ENCODE measurements at places on chromosomes 1 and 21.

GRCh38 chr1:12368646-12369045, 138.8 kb downstream of the VPS13D start:
- no peak for ATAC-seq

GRCh38 chr1:165600793-165601192, 30.2 kb upstream of the MGST3 start:
- no peak for ATAC-seq

GRCh38 chr21:33112681-33113080, 42.7 kb downstream of the OLIG1 start:
- no peak for ATAC-seq

- no peak for ATAC-seq
Measured at GRCh38 chr1:145982010-145982723, 14.2 kb downstream of the TXNIP start.

DNA sequence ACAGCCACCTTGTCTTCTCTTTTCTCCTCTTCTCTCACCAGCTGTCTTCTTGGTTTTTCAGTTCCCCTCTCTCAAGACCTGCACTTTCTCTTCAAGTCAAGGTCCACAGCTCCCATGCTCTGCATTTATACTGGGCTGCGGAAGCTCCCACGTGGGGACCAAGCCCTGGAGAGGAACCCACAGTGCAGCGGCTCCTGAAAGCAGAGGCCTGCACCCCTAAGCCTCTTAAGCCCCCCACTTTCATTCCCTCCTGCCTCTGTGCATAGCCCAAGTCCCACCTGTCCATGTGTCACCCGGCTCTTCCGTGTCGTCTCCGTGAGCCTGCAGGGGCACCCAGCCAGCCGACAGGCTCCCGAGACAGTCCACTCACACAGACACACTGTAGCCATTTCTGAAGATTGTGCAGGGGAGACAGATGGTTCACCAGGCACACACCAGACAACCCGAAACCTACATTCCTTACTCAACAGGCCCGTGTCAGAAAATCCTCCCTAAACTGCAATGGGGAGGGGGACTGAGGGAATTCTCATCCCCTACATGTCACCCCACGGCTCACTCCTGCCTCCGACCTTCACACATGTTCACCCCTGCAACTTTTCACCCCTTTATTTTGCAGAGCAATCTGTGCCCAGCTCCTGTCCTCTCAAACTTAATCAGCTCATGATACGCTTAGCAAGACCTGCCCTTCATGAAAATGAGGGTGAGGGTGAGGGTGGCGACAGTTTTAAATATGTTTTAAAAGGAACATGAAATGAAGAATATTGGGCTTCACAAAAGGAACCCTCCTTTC, 6.3 kb downstream of the MX2 start:
- ATAC-seq = no peak

GRCh38 chr1:152983234-152983633, 647 bp upstream of the SPRR1A start:
- ATAC-seq = no peak

GRCh38 chr1:156693848-156694689, 11.3 kb downstream of the CRABP2 start:
- ATAC-seq = peak; percentile 43

DNA sequence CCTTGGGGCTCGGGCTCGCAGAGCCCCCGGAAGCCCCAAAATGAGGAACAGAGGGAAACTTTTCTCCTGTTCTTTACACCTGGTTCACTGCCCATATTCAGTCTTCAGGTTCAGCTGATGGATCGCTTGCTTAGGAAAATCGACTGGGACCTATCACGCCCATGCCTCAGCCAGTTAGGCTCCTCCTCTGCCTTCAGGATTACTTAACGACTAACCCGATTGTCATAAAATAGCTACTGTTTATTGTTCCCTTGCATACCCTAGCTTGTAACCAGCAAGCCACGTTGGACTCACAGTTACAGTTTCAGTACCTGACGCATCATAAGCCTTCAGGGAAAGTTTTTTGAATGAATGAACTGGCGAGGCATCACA, 692 bp downstream of the TARDBP start:
- peak; percentile 31 for ATAC-seq

DNA sequence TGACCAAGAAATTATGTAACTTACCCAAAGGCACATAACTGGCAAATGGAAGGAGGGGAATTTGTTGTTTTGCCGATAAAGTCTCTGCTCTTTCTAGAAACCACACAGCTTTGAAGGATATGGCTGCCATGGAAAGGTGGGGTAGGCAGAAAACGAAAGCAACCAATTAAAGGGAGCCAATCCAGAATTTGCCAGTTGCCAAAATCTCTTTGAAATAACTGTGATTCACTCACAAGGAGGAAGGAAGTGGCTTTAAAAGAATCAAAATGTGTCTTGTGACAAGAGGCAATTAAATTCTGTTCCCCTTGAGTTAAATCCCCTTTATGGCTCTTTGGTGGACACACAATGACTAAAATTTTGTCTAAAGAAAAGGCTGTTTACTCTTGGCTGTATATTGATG, 61.2 kb upstream of the CCDC190 start:
- no peak for ATAC-seq

- no peak for ATAC-seq
Measured at GRCh38 chr21:19048098-19048672, 644.6 kb upstream of the TMPRSS15 start.

DNA sequence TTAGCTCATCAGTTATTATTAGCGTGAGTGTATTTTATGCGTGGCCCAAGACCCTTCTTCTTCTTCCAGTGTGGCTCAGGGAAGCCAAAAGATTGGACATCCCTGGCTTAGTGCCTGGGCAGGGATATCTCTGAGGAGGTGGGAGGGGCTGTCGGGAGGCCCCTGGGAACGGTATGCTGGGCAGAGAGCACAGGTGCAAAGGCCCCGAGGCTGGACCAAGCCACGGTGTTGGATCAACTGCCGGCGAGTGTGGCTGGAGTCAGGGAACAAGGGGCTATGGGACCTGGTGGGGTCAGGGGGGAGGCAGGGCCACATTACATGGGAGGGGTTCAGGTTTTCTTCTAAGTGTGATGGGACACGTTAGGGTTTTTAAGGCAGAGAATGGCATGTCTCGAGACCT, 62.7 kb downstream of the FHAD1 start:
- no peak for ATAC-seq

DNA sequence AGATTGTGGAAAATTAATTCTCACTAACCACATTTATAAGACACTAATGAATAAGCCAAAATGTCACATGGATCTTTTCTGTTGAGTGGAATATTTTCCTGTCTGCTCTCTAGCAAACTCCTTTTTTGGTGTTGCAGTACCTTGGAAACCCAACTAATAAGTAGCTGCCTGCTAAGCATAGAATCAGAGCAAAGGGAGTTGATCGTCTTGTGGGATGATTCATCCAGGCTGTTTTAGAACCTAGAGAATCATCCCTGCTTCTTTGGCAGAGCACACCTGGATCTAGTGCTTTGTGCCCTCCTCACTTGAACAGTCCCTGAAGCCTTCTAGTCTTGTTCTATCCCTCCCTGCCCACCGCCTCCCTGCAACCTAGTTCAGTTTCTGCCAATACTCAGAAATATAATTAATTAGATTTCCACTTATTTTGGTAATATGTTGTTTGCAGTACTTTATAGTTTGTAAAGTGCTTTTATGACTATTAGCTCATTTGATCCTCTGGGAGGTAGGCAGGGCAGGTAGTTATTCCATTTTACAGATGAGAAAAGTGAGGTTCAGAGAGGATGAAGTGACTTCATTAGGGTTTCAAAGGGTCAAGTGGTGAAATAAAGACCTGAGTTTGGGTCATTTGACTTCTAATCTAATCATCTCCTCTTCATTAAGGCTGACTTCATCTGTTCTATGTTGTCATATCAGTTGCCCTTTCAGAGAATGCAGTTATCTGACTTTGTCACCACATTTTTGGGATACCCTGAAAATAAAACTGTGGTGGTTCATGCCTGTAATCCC, 2.5 kb downstream of the AGO4 start:
- ATAC-seq = peak; percentile 21

DNA sequence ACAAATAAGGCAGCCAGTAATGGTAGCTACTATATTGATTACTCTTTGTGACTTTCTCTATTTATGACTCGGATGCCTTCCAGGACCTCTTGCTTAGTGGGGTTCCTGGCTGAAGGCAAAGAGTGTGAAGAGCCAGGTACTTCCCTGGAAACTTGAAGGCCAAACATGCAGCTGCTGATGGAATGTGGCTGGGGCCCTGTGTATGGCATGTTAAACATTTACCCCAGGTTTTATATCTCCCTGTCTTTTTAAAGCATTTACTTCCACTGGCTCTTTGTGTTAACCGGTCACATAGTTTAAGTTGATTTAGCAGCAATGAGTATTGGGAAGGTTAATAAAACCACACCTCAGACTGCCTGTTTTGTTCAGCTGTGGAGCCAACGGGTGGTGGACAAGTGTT, 45.7 kb upstream of the PAXBP1 start:
- ATAC-seq = no peak

DNA sequence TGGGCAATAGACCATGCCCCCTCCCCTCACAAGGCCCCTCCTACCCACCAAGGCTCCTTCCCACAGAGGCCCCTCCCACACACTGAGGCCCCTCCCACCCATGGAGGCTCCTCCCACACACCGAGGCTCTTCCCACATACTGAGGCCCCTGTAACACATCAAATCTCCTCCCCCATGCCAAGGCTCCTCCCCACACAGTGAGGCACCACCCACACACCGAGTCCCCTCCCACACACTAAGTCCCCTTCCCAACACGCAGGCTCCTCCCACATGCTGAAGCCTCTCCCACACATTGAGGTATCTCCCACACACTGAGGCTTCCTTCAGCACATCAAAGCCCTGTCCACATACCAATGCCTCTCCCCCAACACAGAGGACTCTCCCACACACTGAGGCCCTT, 391.8 kb downstream of the CAMTA1 start:
- no peak for ATAC-seq

GRCh38 chr1:28248273-28249012, 10.9 kb upstream of the SESN2 start:
- ATAC-seq = peak; percentile 77

GRCh38 chr1:222716393-222716792, 4.0 kb downstream of the BROX start:
- no peak for ATAC-seq

DNA sequence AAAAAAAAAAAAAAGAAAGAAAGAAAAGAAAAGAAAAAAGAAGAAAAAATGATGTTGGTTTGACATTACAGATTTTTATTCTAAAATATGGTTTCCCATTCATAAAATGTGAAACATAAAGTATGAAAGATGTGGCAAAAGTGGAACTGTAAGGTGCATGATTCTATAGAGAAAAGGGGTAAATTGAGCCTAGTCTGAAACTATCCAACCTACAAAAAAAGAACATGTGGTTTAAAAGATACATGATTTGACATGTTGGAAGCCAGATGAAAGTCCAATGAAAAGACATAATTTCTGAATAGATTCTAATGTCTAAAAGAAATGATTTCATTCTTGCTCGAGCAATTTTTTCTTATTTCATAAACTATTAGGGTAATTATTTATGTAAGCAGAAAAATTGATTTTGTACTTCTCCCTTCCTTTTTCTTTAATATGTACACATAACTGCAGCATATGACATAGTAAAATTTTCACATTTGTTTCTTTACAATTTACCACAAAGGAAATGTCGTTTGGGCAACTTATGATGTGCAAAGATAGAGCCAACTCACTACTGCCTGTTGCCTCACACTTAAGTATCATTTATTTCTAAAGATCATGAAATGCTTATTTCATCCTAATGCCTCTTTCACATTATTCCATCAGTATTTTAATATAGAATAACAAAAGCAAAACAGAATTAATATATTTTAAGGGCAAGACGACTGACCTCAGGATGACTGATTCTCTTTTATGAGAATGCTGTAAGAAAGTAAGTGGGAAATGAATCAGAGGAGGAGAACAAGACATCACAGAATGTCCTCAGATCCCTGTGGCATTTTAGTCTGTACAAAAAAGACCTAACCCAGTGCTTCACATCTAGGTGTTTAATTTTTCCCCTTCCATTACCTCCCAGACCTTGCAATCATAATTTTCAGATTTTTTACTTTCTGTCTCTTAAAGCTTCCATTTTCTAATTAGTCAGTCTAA, 165.8 kb upstream of the HMCN1 start:
- ATAC-seq = no peak

DNA sequence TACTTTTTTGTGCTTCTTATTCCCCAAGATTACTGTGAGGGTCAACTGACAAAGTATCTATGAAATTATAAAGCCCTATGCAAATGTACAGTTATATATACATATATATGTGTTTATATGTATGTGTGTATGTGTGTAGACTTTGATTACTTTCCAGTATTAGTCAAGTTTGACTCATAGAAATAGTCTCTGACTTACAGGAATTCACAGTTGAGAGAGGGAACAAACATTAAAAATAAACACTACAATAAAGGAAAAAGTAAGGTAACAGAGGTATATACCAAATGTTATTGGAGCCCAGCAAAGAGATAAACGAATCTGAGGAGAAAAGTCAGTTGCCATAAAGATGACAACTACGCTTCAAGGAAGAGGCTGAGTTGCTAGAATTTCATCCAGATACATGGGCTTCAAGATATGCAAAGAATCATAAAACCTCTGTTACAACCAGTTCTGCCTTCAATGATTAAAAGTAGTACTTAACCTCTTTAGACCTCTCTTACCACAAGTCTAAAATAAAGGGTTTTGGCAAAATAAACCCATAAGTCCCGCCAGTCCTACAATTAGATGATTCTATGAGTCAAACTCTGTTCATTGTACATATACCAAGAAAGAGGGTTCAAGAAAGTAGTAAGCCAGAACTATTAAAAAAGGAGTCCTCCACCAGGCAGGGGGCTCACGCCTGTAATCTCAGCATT, 7.2 kb downstream of the IFT25 start:
- no peak for ATAC-seq
